RPMI7951 (cell line): ENCODE measurements at places on chromosomes 6 and 20.
A peak's percentile ranks its signal among the peaks of the same experiment; 100 is the strongest.

DNA sequence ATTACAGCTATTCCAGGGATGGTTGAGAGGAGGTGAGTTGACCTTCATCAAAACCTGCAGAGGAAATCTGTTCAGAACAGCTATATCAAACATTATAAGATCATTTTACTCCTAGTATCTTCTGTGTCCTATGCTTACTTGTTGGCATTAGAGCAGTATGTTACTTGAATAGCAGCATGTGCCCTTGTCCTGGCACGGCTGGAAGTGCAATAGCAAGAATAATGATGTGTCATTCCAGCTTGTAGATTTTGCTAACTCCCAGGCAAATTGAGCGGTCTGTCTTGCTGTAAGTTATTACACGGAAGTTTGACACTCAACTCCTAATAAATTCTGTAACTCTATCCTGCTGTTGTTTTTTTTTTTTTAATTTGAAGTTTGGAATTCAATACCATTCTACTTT lies 385.5 kb downstream of the TENT5A start:
- DNase-seq = no peak

DNA sequence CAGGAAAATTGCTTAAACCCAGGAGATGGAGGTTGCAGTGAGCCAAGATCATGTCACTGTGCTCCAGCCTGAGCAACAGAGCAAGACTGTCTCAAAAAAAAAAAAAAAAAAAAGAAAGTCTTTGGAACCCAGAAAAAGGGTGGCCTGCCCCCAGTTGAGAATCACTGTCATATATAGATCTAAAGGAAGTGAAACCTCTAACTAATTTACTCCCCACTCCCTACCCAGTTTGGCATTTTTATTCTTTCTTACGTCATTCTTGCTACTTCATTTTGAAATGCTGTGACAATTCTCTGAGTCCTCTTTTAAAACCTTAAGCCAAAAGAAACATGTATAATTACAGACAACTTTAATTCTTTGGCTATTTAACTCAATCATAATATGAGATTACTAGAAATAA lies 254.8 kb downstream of the CDC5L start:
- no peak for DNase-seq

DNA sequence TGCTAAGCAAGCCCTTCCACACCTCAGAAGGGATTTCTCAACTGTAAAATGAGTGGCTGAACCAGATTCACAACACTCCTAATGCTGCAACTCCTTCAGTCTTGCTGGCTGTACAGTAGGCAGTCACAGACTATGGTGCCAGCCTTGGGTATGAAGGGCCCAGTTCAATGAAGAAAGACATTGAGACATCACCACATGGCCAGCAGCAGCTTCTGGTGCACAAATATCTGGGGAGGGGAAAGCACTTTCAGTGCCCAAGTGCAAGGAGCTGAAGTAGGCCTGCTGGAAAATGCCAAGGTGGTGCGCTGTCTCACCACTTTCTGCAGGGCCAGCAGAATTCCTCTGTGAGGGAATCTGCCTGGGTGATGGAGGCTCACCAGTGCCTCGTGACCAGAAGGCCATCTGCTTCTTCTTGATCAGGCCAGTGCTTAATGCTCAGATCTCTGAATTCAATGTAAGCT lies 1.8 kb downstream of the PLA2G7 start:
- no peak for DNase-seq

DNA sequence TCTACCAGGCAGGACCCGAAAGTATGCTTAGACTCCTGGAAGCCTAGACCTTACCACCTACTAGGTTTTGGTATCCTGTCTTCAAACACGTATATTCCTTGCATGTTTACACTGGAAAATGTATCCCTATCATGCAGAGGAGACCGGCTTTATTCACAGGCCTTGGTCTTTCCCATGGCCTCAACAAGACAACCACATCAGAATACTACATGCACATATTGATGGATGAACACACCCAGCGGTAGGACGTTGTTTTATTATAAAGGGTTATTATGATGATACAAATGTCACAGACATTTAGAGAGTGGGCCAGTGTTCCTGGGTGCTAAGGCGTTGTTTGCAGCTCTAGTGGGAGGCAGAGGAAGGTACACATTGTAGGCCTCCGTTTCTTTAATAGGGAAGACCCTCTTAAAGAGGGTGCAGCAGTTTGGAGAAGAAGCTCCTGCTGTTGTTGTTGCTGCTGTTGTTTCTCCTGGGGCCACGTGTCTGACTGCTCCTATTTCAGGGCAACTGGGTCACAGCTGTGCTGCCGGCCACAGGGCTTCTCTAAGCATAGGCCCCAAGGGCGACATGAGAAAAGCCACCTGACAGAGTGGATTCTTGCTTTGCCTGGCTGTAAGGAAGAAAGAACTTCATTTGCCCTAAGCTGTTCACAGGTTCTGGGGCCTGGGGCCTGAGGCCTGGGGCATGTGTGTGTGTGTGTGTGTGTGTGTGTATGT lies 98.3 kb upstream of the SASH1 start:
- DNase-seq = peak; percentile 8
